ENCODE measurements at places on chromosomes 11 and 22.

GRCh38 chr22:26990503-26991189, 333.3 kb downstream of the MIAT start:
- no peak for DNase-seq

DNA sequence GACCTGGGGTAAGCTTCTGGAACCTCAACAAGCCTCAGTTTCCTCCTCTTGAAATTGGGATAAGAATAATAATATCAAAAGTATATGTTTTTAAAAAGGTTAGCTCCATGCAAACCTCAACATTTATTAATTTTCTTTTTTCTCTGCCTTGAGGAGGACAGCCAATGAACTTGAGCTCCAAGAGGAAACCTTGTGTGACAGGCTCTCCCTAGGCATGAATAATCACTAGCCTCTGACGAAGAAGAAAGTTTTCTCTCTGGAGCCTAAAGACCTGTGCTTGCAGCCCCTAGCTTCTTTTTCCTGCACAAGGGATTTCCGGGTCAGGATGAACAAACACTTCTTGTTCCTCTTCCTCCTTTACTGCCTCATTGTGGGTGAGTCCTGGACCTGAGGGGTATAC, at the start of gene PATE3:
Gene PATE3 (plus strand): TSS at position 301 of the 400 bp plus-strand sequence. CDS start 25 bp downstream, at position 326.
- DNase-seq, result no peak

- no peak for DNase-seq
Observed at GRCh38 chr11:115421992-115422689, 82.1 kb downstream of the CADM1 start.

GRCh38 chr22:41230401-41230785, 10.3 kb downstream of the CHADL start:
- no peak for DNase-seq

DNA sequence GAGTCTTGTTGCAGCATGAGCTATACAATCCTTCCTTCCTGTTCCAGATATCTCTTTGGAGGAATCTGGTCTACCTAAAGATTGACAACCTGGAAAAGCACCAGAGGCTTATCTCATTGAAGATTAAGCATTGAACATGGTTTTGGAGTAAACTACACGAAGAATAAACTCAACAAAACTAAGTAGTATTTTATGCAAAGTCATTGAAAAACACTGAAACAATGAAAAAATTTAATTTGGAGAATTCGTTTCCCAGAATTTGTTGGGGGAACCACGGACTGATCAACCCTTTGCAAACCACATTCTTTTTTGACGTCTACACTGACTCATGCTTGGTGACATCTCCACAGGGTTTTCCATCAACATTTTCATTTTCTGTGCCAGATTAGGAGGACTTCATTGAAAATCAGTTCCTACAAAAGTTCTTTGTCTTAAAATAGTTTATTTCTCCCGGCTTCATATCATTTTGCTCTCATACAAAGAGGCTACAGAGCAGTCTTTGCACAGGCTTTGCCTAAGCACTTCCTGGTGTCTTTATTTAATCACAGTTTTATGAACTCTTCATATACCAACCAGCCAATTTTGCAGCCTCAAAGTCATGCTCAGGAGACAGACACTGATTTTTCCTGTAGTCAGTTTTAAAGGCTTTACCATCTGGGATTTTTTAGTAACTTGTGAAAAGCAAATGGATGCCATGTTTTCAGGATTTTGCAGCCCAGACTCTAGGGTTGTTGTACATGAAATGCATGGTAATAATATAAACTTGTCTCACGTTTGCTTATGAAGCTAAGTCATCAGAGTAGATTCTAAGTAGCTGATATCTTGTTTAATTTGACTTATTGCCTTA, 186.3 kb downstream of the C11orf91 start:
- DNase-seq, result no peak

- no peak for DNase-seq
Observed at GRCh38 chr11:26777372-26777808, 55.5 kb upstream of the SLC5A12 start.

DNA sequence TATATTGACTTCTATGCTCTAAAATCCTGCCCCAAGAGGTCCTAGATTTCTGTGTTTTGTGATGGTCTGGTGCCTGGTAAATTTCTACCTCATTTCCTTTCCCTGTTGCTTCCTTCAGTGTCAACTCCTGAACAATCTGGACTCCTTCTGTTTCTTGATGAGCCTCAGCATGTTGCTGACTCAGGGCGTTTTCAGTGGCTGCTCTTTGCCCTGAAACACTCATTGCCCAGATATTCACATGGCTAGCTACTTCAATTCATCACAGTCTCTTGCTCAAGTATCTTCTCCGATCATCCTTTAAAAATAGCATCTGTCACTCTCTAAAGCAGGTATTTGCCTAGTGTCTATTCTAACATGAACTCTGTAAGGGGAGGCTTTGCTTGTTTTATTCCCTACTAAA, 526.3 kb upstream of the RAG2 start:
- DNase-seq, result no peak

Data from NK-92 treated with Interleukin-12 subunit alpha and Interleukin-12 subunit beta, amount 100 ng/mL, for 24 hours (cell line).